Bronchial smooth muscle cell (primary cell): ENCODE measurements at places on chromosomes 12 and 14. TPM values are rescaled to one million over a fixed set of nuclear protein-coding genes. Genes with fewer than 3 reads are reported as not detected.

AKAP6 gene
- total RNA-seq, result under 0.01 and 0.95 TPM in 2 replicates

CCDC196 gene
- total RNA-seq, result not detected in 2 replicates

ADAM21 gene
- total RNA-seq, result 0.32 and 0.77 TPM in 2 replicates

IL31 gene
- total RNA-seq, result not detected in 2 replicates

SLC38A4 gene
- 0.34 and 0.79 TPM in 2 replicates for total RNA-seq
